ENCODE measurements at places on chromosomes 2 and 18.

GRCh38 chr2:46379213-46380037 lies 82.2 kb downstream of the EPAS1 start:
- DNase-seq = no peak

GRCh38 chr2:16561676-16562075 lies 104.0 kb downstream of the CYRIA start:
- no peak for DNase-seq

- no peak for DNase-seq
These were observed 27.3 kb upstream of the NFU1 start for GRCh38 chr2:69464575-69464974.

- DNase-seq = no peak
These were observed 142.0 kb upstream of the SPOPL start for GRCh38 chr2:138359532-138359931.

- DNase-seq = no peak
These were observed 154.3 kb upstream of the LTBP1 start for GRCh38 chr2:32792416-32792815.

GRCh38 chr2:11984316-11985158 lies 238.1 kb downstream of the LPIN1 start:
- DNase-seq = no peak

DNA sequence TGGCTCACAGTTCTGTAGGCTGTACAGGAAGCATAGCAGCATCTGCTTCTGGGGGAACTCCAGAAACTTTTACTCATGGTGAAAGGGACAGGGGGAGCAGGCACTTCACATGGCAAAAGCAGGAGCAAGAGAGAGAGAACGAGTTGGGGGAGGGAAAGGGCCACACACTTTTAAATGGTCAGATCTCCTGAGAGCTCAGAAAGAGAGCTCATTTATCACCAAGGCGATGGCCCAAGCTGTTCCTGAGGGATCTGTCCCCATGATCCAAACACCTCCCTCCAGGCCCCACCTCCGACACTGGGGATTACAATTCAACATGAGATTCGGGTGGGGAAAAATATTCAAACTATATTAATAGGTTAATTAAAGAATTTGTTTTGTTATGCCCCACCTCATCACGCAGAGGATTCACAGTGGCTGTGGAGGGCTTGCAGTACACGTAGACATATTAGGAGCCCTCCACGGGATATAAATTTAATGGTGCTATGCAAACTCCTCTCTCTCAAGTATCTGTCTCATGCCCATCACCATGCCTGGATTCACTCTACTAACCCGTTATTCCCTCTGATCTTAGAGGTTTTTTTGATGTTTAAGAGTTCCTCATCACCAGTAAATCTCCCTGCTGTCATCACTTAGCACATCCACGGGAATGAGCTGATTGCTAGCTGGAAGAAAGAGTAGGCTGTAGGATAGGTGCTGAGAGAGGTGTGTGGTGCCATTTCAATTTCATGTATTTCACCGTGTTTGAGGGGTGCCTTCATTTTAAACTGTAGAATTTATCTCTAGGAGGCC lies 84.5 kb upstream of the ARHGAP28 start:
- DNase-seq = no peak

Data from activated CD4-positive, alpha-beta T cell treated with anti-CD3 and anti-CD28 coated beads, Interleukin-10, Interleukin-2, amounts not matched to agents 100 ng/mL and 50 ng/mL, durations not matched to agents 16 hours and 8 hours (primary cell).